Stimulated activated CD4-positive, alpha-beta T cell treated with anti-CD3 and anti-CD28 coated beads, TNF-alpha, amount 100 ng/mL, for 1 hour (primary cell): ENCODE measurements at places on chromosomes 5 and 9.

- no peak for DNase-seq
Observed at GRCh38 chr5:138111937-138112336, 27.3 kb downstream of the NME5 start.

DNA sequence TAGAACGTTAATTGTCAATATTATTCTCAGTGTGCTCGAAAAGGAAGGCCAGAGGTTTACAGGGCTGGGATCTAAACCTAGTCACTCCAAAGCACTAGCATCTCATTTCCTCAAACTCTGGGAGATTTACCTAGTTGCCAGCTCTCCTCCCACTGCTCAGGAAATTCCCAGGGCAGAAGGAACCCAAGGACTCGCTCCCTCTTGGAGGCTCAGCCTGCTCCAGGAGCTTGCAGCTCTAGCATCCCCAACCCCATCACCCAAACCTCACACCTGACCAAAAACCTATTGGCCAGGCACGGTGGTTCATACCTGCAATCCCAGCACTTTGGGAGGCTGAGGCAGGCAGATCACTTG lies 26.0 kb downstream of the SERINC5 start:
- no peak for DNase-seq

DNA sequence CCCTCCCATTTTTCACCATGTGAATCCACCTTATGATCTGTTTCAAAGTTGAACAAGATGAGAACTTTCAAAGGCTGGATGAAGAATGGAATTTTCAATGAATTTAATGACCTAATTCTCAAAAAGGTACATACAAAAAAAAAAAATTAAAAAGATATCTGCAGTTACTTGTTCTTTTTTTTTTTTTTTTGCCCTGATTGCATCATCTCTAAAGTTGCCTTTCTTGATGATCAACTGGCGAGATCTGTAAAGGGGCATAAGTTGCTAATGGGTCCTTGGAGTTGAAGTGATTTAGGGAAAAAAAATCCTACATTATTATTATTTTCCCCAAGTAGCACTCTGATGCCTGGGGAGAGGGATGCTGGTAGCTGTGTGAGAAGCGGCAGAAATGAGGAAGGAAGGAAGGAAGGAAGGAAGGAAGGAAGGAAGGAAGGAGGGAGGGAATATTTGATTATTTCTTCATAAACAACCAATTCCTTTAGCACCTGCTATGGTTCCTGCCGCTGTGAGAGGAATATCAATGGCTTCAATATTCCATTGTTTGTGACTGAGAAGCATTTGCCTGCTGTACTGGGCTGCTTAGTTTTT lies 48.8 kb upstream of the CD180 start:
- no peak for DNase-seq

DNA sequence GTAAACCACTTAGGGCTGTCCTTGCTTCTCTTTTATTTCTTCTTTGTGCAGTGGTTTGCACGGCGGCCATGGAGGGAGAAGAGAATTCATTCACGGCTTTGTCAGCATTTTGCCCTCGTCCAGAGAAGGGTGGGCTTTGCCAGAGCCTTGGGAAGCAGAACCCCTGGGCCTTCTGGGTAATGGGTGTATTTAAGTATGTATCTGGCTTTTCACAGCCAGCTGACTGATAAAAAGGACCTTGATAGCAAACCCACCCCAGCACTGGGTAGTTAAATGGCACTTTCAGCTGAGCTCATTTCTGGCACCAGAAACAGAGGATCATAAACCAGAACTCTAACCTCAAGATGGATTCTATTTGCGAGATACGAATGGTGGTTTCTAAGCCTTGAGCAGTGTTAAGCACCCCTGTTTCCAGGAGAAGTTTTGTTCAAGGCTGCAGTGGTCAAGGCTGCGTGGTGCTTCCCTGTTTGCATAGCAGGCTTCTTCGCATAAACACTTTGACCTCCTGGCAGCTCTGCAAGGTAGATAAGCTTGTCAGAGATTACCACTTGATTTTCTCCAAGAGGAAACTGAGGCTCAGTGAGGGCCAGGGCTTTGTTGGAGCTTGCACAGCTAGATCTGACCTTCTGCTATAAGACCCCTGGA lies 441.6 kb upstream of the KLF4 start:
- no peak for DNase-seq

DNA sequence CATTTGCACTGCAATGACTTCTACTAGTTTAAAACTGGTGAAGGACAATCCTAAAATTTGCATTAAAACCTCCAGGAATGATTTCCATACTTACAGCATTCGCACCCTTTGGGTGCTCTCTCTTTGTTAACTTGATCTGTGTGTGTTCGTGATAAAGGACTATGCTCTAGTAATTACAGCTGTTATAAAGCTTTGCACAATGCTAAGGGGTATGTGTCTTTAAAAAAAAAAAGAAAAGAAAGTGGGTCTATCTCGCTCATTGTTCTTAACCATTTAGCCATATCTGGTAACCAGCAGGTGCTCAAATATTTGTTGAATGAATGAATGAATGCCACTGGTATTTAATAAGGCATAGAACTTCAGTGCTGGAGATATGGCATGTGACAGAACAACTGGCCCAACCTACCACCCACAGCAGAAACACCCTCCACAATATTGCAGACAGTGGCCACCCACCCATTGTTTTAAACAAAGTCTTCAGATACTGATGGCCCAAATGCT lies 8.7 kb downstream of the TRIM36 start:
- DNase-seq = no peak

DNA sequence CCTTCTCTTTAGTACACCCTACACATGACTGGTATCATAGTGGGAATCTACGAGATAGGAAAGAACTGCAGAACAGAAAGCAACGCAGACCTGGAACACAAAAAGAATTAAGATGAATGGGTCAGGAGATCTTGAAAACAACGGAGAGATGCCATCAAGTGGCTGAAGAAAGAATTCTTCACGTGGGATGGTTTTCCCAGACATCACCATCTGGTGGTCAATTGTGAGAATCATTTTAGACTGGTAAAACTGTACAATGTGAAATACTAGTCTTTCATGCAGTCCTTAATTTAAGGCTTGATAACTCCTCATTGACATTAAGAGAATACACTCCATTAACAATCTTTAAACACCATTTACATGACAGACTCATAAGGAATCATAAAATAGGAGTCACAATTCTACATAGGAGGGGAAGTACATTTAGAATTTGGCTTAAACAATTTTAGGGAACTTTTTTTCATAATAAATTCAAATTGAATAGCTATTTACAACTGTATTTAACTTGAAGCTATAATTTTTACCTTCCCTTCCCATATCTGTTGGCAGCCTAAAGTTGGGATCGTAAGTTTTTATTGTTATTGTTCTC lies 128.4 kb upstream of the TRPM3 start:
- no peak for DNase-seq

DNA sequence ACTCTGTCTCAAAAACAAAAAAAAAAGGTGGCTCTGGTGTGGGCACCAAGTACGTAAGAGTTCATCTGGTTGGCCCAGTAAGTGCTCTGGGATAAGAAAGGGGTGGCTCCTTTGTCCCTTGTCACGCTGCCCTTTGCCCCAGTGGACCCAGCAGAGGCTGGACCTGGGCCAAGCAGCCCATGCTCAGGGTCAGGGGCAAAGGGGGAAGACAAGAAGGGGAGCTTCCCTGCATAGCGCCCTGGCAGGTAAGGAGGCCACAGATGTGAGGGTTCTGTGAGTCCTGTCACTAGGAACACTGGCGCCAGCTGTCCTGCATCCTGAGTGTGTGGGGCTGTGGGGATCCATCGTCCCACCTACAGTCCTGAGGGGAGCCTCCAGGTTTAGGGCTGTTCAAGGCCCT lies 65.3 kb downstream of the GADD45G start:
- DNase-seq = no peak

GRCh38 chr9:117528225-117528624 lies 113.4 kb upstream of the ASTN2 start:
- no peak for DNase-seq

- DNase-seq = no peak
Observed at GRCh38 chr5:181217803-181218062, 5.3 kb upstream of the TRIM41 start.

DNA sequence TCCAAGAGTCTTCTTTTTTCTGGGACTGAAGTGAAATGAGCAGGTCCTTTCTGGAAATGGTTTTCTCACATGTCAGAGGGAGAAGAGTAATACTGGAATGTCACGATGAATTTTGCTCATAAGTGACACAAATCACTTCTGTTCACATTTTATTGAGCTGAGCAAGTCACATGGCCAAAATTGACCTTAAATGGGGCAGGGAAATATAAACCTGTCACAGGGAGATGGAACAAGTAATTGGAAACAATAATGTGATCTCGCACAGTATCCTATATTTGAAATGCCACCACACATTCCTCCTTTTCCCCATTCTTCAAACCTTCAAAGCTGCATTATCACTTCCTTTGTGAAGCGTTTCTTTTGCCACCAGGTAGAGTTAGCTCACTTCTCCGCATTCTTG lies 25.2 kb upstream of the LIFR start:
- no peak for DNase-seq

GRCh38 chr5:118604106-118604505 lies 384.2 kb downstream of the DTWD2 start:
- no peak for DNase-seq

GRCh38 chr5:138942861-138943260 lies 67.7 kb upstream of the LRRTM2 start:
- no peak for DNase-seq

GRCh38 chr5:54991416-54991815 lies 6.0 kb upstream of the ESM1 start:
- DNase-seq = no peak

DNA sequence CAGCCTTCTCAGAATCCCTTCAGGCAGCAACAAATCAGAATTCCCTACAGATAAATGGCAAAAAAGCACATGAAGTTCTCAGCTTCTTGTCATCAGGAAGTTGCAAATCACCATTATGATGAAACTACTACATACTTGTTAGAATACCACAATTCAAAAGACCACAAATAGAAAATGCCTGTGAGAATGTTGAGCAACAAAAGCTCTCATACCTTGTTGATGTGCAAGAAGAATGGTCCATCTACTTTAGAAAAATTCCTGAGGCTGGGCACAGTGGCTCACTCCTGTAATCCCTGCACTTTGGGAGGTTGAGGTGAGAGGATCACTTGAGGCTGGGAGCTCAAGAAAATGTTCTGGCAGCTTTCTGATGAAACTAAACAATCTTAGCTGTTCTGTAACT lies 278.1 kb downstream of the ICE1 start:
- DNase-seq = no peak

- DNase-seq = no peak
Observed at GRCh38 chr9:16154521-16155078, 601.8 kb downstream of the CCDC171 start.

DNA sequence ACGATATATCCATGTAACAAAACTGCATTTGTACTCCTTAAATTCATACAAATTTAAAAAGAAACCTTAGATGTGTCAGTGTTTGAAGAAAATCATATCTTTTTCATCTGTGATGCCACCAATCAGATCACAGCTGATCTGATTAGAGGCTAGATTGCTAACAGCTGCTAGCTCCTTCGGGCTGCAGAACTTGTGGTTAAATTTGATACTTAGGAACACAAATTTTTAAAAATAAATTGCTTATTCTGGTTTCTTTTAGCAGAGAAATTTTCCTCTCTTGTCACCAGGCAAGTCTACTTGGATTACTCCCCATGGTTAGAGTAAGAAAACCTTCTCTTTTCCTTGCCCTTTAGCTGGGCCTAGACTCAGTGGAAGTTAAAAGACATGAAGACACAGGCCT lies 94.6 kb upstream of the RANBP6 start:
- DNase-seq = no peak

DNA sequence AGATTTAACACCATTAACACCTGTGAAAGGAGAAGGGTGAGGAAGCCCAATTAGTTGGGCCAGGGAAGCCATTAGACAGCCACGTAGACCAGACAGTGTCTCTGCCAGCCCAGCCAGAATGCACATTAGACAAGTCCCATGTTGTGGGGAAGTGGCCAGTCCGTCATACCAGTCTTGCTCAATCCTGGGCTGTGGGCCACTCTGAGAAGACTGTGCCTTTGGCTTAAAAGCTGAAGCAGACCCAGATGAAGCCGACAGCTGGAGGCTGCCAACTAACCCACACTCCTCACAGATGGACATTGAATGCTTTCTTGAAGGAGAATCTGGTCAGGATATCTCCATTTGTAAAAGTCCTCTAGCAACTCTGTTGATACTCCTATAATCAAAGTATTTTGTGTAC lies 128.5 kb downstream of the CHSY3 start:
- DNase-seq = no peak

DNA sequence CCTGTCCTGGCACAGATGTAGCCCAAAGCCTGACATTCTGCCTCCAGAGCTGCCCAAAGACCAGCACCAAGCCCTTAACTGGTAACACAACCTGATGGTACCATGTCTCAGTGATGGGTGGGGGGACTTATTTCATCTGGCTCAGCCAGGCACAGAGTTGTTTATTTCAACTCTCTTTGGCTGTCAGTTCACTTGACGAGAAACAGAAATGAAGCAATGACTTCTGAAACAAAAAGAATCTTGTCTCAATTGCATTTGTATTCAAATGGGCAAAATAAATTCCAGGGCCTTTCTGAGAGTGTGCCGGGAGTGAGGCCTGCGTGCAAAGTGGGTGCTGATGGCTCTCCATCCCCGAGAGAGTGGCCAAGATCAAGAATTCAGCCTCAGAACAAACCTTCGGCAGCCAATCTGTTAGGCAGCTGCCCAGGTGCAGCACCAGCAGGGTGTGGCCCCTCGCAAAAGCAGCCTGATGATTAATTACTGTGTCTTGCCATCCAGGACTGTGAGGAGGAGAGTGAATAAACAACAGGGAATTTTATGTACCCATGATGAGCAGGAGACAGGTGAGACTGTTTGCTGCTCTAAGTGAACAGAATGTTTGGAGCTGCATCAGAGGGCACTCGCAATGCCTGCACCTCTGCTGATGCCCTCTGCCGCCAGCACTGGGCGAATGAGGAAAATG lies 238.0 kb downstream of the HSPA4 start:
- no peak for DNase-seq

DNA sequence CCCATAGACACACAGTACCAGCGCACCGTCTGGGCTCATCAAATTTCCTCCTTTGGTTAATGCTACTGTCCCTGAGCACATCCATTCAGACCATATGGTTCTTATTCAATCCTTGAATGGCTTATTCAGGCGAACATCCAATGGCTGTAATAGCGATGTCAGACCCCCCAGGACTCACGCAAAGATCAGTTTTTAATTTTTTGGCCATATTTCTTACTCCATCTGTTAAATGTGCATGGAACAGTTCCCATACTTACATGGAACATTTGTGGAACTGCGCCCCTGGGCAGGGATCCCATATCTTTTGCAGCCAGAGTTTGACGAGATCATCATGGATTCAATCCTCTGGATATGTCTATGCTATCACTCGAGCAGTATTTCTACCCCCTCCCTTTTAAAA lies 213.2 kb downstream of the ADAMTS6 start:
- no peak for DNase-seq
